T-helper 9 cell (primary cell): ENCODE measurements at places on chromosomes 16 and 17.

DNA sequence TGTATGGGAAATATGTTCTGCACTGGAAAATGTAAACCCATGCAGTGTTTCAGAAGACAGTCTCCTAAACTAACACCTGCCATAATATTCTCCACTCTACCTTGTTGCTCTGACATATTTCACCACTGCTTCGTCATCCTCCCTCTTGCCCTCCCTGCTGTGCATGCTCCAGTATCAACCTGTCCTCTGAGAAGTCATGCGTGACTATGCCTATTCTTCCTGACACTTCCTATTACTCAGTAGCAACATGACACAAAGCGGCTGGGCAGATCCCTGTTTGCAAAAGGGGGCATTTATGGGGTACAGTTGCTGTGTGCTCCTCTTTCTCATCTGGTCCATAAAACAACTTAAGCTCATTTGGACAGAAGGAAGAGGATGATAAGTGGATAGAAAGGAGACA, 805.6 kb upstream of the EEF2KMT start:
- DNase-seq, result no peak

DNA sequence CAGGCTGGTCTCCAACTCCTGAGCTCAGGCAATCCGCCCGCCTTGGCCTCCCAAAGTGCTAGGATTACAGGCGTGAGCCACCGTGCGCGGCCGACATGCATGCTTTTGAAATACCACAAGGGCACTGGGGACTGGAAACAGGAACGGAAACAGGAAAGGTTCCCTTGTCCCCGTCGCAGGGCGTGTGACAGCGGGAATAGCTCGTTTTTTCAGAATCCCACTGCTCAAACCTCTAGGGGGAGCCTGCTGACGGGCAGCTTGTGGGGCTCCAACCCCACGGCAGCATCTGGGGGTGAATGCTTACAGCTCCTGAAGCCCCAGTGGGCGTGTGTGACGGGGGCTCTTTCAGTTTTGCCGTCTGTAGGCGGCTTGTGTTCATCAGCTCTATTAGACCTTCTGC, 18.8 kb upstream of the ASGR2 start:
- peak; percentile 10 for DNase-seq

DNA sequence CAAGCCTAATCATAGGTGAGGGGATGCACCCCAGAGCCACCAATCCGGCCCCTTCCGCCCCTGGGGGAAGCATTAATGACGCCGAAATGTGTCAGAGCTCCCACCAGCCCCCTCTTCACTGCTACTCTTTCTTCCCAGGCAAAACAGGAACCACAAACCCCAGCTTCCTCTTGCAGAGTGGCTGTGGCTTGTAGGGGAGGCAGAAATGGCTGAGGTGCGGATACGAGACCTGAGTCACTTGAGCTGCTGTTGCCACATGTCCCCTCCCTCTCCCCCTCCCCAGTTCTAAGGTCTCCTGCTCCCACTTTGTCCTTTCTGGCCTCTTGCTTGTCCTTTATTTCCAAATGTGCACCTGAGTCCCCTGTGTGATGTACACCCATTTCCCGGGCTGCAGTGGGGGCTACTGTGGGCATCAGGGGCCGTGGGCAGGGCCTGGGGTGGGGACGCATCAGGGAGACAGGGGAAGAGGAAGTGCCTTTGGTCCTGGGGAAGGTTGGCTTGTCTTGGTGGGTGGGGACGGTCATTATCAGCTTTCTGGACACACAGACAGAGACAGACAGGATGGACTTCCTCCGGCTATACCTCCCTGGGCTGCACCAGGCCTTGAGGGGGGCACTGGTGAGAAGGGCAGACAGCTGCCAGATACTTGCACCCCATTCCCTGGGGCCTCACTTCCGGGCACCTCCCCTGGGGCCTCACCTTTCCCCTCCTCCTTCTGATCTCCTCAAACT, at the start of gene APOBR:
APOBR (plus strand) TSS at position 523 of the 731 bp plus-strand sequence; CDS start at position 562, 39 bp downstream.
- peak; percentile 77 for DNase-seq

DNA sequence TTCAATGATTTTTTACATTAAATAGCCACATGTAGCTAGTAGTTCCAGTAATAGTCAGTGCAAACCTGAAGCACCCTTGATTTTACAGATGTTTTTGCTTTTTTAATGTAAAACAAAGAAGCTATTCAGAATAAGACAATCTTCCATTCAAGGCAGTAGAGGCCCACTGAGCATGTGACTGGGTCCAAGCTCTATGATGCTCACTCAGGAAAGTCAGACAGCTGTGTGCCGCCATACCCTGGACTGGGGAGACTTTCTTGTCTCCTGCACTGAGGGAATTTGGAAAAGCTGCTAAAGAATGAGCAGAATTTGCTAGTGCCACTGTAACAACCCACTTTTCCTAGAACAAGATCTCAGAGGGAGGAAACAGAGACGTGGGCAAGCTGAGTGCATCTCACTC, 11.5 kb downstream of the CENPN start:
- no peak for DNase-seq
